ENCODE measurements at places on chromosomes 5 and 9.
A peak's percentile ranks its signal among the peaks of the same experiment; 100 is the strongest.

GRCh38 chr9:130952065-130952762, 13.2 kb upstream of the FIBCD1 start:
- DNase-seq, result no peak

DNA sequence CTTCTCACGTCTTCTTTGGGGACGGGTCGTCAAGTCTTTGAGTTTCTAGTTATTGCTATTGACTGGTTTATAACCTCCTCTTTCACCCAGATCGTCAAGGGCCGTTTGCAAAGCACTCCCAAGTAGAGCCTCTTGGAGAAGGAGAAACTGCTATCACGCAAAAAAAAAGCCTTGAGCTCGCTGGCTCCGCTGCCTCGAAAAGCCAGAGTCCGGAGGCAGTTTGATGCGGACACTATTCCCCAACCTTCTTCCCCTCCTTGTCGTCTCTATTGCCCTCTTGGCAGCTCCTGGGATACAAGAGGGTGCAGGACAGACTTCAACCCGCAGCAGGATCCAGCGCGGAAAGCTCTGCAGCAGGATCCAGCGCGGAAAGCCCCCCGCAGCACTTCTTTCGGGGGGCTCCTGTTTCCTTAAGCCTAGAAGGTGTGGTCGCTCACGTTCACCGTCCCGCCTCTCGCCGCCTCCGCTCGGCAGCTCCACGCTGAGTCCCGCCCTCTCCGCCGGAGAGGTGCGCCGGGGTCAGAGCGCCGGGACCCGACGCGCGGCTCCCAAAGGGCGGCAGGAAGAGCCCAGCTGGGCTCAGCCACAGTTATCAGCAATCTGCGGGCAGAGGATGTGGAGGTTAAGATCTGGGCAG, at the start of gene PCDHAC1:
TSS of gene PCDHAC1 (plus strand) at position 494 of the 637 bp plus-strand sequence. CDS start 594 bp downstream, outside the sequence.
- DNase-seq, result no peak

DNA sequence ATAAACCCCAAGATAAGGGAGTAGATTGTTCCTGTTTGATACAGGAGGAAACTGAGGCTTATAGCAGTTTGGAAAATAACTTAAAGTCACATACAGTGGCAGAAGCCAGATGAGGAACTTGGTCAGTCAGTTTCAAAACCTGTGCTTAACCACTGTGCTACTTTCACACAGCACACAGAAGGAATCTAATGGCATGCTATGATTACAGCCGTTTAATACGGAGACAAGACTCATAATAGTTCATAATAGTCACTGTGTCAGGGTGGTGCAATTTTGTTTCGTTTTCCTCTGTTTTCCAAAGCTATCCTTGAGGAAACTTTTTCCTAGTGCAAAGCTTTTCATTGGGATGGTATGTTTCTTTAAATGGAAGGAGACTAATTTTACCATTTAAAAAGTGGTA, 112.3 kb downstream of the GCNT1 start:
- DNase-seq, result no peak

- DNase-seq, result no peak
Observed at GRCh38 chr9:124929464-124929863, 11.4 kb downstream of the GOLGA1 start.

GRCh38 chr9:91273853-91274552, 87.7 kb downstream of the AUH start:
- peak; percentile 52 for DNase-seq

DNA sequence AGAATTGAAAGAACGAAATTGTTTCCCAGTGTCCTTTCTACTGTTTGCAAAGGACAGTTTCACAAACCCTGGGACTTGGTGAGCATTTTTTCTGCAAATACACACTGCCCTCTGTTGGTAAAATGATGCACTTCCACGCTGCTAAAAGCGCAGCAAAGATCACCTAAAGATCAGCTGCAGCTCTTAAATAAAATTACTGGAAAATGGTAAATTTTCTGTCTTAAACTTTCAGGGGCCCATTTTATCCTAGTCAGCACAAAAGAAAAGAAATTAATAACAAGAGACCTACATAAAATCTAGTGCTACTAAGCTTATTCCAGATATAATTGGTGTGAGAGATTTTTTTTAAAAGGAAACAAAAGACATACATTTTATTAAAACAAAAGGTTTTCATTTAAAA, 566.0 kb downstream of the CAAP1 start:
- DNase-seq, result peak; percentile 78
